ENCODE measurements at places on chromosomes 5 and 9.

GRCh38 chr5:141641634-141642267, 5.0 kb downstream of the RELL2 start:
- no peak for DNase-seq

DNA sequence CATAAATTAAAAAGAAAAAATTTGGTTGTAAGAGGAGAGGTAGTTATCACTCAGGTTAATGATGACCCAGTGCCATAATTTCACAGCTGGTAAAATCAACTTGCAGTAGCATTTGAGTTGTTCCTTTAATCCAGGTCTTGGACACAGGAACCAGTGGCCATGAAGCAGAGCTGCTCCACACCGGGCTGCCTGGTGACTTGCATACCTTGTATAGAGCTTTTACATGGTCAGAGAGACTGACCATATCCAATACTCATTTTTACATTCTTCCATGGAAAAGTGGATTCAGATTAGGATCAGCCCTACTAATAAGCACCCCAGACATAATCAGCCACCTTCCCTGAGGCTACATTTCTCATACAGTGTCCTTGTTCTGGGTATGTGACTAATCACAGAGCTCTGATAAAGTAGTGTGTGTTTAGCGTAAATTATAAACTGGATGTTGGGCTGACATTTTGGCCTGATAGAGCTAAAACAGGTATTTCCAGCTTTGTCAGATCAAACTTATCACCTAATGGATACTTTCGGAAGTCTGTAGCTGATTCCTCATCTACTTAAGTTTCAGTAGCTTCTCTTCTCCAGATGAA, 77.0 kb upstream of the ZSWIM6 start:
- no peak for DNase-seq

DNA sequence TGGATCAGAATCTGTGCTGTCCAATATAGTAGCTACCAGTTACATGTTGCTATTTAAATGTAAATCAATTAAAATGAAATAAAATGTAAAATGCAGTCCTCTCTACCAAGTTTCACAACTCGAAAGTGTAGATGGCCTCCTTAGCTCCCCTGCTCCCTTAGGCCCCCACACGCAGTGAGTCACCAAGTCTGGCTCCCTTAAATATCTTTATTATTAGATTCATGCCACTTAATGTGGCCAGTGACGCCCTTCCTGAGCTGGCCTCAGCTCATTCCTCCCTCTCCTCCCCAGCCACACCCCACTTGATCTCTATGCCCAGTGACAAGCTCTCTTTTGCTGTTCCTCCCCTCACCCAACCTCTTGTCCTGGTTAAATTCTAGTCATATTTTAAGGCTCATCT, 88.4 kb upstream of the DNAH5 start:
- DNase-seq: no peak

- DNase-seq: peak; percentile 32
Measured at GRCh38 chr9:78707481-78707991, 410.6 kb downstream of the PSAT1 start.

DNA sequence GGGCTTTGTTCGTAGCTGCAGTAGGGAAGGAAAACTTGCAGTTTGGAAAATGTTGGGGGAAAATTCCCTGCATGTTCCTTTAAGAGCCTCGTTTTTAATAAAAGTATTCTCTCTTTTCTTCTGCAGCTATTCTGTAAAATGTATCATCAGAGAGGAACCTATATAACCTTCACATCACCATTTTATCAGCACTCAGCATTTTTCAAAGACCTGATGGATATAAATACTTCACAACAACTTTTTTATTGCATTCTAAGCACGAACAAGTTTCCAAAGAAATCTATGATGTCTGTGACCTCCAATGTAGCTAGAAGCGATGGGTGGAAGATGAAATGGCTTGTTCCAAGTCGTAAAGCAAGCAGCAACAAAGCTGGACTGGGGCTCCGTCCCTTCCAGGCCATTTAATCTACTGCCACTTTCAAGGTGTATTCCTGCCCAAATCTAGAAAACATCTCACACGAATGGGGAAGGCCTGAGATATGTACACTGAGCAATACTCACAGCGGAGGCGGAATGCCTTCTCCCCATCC, 84.0 kb downstream of the NSUN2 start:
- DNase-seq: no peak

DNA sequence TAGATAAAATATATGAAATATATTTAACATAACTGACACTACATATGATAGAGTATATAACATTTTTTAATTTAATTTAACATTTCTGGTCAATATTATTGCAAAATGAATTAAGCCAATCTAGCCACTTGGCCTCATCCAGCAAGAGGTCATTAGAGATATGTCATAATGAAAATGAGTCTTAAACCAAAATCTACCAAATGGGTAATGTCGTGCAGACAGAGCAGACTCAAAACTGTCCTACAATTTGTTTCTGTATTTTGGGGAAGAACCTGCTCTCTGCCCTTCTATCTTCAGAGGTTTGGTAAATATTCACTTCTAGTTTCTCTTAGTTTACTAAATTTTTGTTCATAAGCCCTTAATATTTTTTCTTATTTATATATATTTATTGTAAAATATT, 61.4 kb downstream of the ARHGEF28 start:
- DNase-seq: no peak

DNA sequence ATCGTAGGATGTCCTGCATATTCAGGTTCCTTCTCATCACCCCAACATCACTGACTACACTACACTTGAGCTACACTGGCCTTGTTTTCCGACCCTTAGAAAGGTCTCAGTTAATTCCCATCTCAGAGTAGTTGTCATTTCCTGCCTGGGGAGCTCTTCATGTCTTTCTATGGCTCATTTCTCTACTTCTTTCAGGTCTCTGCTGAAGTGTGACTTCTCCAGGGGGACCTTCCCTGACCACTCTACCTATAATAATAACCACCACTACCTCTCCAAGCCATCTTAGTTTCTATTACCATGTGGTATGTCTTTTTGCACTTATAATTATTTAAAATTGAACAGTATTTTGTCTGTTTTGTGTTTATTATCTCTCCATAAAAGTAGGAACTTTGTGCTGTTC, 113.2 kb downstream of the STARD4 start:
- no peak for DNase-seq

DNA sequence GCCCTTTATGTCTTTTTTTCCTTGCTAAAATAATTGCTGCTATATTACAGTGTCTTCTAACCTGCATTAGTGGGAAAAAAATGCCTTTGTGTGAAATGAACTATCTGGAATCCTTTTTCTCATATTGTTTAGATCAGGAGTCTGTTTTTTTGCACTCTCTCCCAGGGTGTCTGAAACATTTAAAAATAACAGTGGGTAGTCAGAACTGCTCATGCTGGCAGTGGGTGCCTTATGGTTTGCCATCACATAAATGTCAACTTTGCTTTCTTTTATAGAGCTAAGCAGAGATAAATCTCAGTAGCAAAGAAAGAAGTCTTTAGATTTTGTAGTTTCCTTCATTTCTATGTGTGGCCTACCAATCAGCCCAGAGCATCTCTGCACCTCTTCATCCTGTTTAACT, 347.8 kb upstream of the RGMB start:
- no peak for DNase-seq

GRCh38 chr9:105296877-105297287, 52.4 kb downstream of the SLC44A1 start:
- peak; percentile 38 for DNase-seq

GRCh38 chr5:180589771-180590542, 1.3 kb downstream of the SCGB3A1 start:
- no peak for DNase-seq

DNA sequence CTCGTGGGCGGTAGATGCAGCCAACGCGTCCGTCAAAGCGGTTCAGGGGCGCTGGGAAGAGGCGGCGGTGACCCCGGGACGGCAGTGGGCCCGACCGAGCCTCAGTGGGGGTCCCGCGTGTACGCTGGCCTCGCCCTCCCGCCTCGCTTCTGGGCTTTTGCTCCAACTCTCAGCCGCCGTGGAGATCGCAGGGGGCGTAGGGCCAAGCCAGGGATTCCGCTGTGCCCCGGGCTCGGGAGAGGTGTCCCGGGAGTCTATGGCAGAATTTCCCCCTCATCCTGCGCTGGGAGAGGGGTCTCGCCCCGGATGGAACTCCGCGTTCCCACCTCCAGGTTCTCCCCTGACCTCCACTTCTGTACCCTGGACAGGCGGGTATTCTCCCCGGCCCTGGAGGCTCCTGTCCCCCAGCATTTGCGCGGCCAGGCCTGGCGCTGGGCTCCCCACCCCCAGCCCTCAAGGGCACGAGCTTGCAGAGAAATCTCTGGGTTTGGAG, 131.9 kb downstream of the MRPL36 start:
- no peak for DNase-seq

- no peak for DNase-seq
Measured at GRCh38 chr5:143592648-143593047, 189.2 kb upstream of the NR3C1 start.

DNA sequence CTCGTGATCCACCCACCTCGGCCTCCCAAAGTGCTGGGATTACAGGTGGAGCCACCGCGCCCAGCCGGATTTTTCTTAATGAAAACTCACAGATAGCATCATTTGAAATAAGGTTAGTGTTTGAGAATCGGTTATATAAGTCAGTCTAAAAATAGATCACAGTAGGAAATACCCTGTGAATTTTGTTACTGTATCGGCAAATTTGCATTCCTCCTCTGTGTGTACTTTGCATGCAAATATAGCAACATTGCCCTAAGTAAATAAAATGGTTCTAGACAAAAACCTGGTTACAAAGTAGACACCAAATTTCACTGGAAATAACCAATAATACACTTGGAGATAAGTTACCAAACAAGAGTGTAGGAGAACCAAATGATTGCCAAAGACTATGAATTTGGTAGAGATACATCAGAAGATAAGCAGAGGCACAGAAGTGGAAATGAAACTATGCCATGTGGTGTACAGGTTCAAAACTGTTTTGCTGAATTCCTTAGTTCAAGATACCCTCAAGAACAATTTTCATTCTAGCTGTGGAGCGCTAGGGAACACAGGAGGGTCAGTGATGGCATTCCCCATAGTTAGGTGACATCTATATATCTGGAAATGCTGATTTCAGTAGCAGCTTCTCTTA, 58.1 kb downstream of the ICE1 start:
- no peak for DNase-seq

- DNase-seq: no peak
Measured at GRCh38 chr9:123414936-123415930, 59.2 kb downstream of the CRB2 start.

- no peak for DNase-seq
Measured at GRCh38 chr5:131272724-131273123, 8.9 kb downstream of the CDC42SE2 start.

- DNase-seq: no peak
Measured at GRCh38 chr5:22044229-22044628, 808.9 kb downstream of the CDH12 start.

- DNase-seq: no peak
Measured at GRCh38 chr5:111628901-111629300, 116.6 kb upstream of the STARD4 start.

- no peak for DNase-seq
Measured at GRCh38 chr9:96425500-96426169, 7.5 kb upstream of the ZNF367 start.

- DNase-seq: no peak
Measured at GRCh38 chr5:168925160-168925559, 346.0 kb upstream of the PANK3 start.

- DNase-seq: no peak
Measured at GRCh38 chr5:72499730-72500129, 7.5 kb downstream of the ZNF366 start.

DNA sequence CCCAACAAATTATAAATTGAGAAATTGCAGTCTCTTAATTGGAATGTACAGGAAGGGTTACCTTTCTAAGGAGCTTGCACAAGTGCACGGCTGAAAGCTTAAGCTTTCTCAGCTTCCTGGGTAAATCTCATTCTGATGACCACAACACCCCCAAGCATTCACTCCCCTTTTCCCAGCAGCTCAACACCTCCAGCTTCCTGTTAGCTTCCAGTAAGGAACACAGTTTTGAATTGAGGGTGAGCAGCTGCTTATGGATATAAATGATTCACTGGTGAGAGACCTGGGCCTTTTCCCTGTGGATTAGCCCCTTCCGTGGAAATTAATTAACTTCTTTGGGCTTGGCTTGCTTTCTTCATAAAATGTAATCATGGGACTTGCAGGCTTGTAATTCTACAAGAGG, 101.2 kb downstream of the SLC28A3 start:
- no peak for DNase-seq

- DNase-seq: no peak
Measured at GRCh38 chr5:10975945-10976344, 214.9 kb upstream of the DAP start.

DNA sequence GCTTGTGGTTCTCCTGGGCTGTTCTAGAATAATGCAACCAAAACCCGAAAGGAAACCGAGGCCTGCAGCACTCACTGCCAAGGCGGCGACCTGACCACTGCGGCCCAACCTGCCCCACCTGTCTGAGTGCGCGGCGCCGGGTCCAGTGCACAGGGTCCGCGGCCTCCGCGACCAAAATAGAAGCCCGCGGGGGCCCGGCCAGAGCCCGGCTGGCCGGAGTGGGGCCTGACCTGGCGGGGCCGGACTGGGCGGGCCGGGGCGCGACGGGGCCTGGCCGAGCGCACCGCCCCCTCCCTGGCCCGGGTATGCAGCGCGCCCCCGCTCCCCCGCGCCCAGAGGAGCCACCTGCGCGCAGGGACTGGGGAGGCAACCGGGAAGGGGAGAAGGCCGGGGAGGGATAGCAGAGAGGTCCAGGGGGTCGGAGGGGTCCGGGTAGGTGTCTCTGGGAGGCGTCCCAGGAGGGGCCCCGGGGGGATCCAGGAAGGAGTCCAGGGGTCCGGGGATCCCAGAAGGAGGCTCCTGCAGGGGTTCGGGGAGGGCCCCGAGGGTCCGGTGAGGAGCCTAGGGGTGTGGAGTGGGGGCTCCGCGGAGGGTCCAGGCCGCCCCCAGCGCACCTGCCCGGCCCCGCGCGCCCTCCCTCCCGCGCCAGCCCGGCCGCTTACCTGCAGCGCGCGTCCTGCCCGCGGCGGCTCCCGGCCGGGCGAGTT, 503 bp downstream of the SEMA4D start:
- DNase-seq: no peak

- DNase-seq: no peak
Measured at GRCh38 chr5:72273547-72273946, 46.5 kb downstream of the MRPS27 start.

GRCh38 chr9:2645569-2645968, 24.0 kb downstream of the VLDLR start:
- no peak for DNase-seq
